RCC 7860 (cell line): ENCODE measurements at places on chromosomes 12 and 14.

DNA sequence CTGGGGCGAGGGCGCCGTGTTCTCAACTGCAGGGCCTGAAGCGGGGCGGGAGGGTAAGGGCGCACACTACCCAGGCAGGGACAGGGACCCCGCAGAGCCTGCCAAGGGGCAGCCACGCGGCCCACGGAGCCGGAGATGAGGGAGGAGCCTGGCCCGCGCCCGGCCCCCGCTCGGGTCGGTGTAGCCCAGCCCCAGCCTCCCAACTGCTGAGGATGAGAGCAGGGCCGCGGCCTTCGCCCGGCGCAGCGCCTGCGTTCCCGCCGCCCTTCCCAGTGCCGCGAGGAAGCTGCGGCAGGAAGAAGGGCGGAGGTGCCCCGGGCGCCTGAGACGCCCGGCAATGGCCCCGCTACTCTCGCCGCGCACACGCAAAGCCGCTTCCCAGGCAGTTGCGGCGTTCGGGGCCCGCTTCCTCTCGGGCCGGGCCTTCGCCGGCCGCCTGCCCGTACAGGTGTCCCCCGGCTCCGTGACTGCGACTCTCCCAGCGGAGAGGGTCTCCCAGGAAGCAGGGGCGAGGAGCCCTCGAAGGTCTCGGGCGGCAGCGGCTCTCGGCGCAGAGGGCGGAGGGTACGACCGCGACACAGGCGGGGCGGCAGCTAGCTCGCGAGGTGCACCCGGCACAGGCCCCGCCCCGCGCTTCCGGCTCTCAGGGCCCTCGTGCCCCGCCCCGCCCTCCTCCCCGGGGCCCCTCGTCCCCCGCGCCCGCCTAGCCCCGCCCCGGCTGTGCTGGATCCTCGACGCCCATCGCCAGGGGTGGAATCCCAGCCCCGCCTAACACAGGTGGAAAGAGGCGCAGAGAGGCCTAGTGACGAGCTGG is 24.8 kb upstream of the YY1 start:
- peak; percentile 29 for DNase-seq

GRCh38 chr12:66467932-66468331 is 165.6 kb downstream of the HELB start:
- DNase-seq = no peak

DNA sequence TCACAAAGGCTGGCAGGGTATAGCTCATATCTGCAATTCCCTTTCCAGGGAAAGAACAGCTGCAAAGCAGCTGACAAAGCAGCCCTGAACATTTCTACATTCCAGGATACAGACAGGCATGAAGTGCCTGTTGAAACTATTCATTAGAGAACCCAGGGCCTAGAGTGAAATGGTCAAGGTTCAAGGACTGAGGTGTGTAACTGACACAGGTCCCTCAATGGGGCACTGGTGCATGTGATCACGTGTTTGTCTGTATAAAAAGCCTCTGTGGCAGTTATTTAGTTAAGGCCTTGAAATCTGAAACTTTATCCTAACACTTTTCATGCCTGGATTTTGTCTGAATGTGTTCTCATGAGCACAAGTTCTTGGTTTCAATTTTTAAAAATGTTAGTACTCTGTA is 47.1 kb downstream of the GIT2 start:
- peak; percentile 45 for DNase-seq

DNA sequence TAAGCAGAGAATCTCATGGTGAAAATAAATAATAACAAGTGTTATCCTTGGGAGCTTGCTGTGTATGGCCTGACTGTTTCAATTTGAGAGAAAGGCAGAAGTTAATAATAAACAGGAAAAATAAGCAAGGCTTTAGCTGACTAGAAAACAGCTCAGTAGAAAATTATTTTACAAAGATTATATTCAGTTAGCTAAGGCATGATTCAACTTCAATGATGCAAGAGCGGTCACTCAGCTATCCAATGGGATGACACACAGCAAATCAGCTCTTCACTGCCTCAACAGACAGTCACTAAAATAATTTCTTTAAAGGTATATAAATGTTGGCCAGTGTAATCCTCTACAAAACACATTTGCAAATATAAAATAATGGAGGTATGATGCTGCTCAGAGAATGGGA is 18.6 kb downstream of the GSTZ1 start:
- peak; percentile 22 for DNase-seq

- no peak for DNase-seq
Measured at GRCh38 chr12:39451977-39452376, 9.1 kb upstream of the KIF21A start.

DNA sequence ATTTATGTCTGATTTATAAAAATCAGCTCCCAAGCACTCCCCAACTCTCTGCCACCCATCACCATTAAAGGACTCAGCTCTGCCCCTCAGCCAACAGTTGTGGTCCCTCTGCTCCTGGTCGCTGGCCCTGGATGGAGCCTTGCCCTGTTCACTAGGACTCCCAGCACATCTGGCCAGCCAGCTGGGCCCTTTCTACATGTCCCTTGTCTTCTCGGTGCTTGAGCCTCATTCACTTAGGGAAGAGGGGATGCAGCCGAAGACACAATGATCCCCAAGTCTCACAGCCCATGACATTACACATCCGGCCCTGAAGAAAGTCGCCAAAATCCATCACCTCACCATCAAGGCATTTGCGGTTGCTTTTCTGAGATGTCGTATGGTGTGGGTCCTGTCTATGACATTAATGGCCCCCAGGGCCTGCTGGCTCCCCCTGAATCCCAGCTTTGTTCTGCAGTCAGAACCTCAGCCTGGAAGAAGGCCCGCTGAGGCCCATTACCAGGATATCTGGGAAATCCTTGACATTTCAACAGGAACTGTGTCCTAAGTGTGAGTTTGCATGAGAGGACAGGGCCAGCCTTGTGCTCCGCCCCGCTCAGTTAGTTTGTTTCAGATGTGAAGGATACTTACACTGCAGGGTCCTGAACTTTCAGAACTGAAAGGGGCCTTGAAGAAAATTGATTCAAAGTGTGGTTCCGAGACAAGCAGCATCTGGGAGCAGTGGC is 19.1 kb downstream of the TSPAN11 start:
- DNase-seq = no peak

- DNase-seq = no peak
Measured at GRCh38 chr14:105739331-105740102, 213.1 kb downstream of the TMEM121 start.

DNA sequence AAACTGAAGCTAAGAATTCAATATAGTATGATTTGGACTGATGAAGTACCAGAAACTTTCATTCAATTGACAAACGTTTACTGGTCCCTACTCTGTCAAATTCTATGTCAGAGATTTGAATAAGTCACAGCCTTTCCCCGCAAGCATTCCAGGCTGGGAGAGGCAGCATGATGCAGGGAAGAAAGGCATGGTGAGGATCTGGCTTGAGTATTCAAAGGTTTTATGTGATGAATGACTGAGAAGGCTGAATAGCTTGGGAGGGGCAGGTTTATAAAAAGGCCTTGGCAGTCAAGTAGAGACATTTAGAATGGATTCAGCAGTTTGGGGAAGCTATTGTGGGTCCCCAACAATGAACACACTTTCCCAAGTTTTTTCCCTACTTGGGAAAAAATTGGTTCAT is 431.8 kb downstream of the DPF3 start:
- no peak for DNase-seq

GRCh38 chr12:124487066-124487833 is 80.2 kb downstream of the NCOR2 start:
- no peak for DNase-seq

DNA sequence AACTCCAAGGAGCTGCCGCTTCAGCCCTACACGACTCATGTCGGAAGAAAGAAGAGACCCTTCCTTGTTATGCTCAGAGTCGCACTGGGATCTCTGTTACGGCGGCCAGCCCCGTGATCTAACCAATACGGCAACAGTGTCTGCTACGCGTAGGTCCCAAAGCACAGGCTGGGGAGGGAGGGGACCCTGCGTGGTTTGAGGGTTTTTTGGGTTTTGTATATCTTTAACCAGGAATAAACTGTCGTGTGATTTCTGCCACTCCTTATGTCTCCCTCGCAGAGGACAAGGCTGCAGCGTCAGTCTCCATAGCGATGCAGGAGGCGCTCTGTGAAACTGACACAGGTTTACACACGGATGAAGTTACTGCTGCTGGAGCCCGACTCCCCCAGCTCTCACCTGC is 60.0 kb upstream of the DIO3 start:
- DNase-seq = no peak

GRCh38 chr14:22122227-22122818 is 448.7 kb upstream of the OR4E1 start:
- no peak for DNase-seq

GRCh38 chr12:124658806-124659402 is 91.5 kb upstream of the NCOR2 start:
- DNase-seq = no peak
